ENCODE measurements at places on chromosomes 1 and 21.

GRCh38 chr21:26170471-26171257 is at the start of gene APP:
Gene APP, minus strand, starts transcription at chr21:26170770. Its CDS starts 150 bp downstream, at chr21:26170620.
- peak; percentile 87 for DNase-seq

GRCh38 chr21:35281956-35282355 is 232.9 kb upstream of the RUNX1 start:
- no peak for DNase-seq

- no peak for DNase-seq
Measured at GRCh38 chr1:63155437-63155836, 166.9 kb upstream of the FOXD3 start.

DNA sequence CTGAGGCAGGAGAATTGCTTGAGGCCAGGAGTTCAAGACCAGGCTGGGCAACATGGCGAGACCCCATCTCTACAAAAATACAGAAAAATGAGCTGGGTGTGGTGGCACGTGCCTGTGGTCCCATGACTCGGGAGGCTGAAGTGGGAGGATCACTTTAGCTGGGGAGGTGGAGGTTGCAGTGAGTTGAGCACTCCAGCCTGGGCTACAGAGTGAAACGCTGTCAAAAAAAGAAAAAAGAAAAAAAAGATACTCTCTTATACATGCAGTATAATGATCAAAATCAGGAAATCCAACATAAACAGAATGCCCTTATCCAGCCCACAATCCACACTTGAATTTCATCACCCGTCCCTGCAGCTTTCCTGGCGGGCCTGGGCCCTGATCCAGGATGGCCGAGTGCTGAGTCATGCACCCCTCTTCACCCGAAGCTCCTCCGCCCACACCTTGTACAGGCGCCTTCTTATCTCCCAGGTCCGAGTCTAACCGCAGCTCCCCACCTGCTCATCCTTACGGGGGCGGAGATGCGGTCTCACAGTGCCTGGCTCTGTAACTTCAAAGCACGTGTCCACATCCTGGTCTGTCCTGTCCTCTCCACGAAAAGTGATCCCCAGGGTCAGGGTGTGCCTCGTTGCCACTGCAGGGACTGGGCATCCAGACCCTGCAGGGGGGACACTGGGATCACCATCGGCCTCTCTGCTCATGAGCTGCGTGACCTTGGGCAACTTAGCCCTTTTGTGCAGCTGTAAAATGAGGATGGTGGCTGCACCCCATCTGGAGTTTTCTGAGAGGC is 120.2 kb upstream of the SLC45A1 start:
- no peak for DNase-seq

GRCh38 chr1:38892976-38893375 is 11.6 kb upstream of the GJA9 start:
- DNase-seq: no peak

GRCh38 chr1:156500543-156500792 is at the start of gene MEF2D:
Gene MEF2D, minus strand, starts transcription at chr1:156500775. Its CDS starts 17,483 bp downstream, at chr1:156483292.
- no peak for DNase-seq

- DNase-seq: no peak
Measured at GRCh38 chr1:31781138-31781755, 17.1 kb upstream of the ADGRB2 start.

DNA sequence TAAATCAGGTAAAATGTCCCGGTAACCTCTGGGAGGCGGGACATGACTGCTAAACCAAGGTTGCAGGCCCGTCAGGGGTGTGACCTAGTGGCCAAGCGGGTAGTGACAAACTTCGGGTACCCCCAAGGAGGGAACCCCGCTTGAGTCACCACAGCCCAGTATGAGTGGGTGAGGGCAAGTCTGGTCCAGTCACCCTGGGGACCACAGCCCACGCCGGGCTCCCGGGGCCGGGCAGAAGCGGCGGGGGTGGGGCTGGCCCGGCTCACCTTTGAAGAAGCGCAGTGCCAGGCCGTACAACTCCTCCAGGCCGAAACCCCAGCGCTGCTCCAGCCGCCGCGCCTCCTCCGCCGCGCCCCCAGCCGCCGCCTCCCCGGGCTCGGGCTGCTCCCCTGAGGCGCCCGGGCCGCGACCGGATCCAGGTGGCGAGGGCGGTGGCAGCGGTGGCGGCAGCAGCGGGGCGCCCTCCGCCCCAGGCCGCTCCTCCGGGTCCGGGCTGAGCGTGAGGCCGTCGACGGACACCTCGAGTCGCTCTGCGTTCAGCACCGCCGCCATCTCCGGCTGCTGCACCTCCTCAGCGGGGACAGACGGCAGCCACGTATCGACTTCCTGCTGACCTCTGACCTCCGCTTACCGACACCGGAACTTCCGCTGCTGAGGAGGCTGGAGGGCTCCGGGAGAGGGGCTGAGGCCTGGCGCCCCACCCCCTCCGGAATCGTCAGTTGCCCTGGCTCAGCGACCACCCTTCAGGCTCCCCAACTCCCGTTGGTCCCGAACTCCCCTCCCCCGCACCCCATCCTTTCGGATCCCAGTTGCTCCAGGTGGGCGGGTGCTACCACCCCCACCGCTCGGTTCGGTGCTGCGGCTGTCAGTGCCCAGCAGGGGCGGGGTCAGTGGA is at the start of gene ACBD3:
TSS of gene ACBD3 (minus strand) at position 618 of the 895 bp plus-strand sequence. CDS start at position 552, 66 bp downstream.
- peak; percentile 85 for DNase-seq

- no peak for DNase-seq
Measured at GRCh38 chr1:203907901-203908300, 46.5 kb downstream of the SNRPE start.

GRCh38 chr1:110673805-110674336 is 869 bp downstream of the KCNA3 start:
- DNase-seq: no peak

DNA sequence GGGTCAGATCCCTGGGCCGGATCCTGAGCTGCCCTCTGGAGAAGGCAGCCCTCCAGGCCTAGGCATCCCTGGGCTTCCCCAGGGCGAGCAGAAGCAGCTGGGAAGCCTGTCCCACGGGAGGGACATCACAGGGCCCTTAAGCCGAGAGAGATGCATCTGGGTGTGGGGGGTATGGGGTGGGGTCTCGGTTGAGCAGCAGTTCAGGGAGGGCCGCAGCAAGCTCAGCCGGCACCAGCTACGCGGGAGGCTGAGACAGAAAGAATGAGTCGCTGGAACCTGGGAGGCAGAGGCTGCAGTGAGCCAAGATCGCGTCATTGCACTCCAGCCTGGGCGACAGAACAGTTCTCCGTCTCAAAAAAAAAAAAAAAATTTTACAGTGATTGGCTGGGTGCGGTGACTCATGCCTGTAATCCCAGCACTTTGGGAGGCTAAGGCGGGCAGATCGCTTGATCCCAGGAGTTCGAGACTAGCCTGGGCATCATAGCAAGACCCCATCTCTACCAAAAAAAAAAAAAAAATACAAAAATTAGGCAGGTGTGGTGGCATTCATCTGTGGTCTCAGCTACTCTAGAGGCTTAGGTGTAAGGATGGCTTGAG is 37.7 kb downstream of the RRP1 start:
- DNase-seq: no peak

GRCh38 chr1:48876330-48876785 is 99.7 kb upstream of the BEND5 start:
- no peak for DNase-seq

DNA sequence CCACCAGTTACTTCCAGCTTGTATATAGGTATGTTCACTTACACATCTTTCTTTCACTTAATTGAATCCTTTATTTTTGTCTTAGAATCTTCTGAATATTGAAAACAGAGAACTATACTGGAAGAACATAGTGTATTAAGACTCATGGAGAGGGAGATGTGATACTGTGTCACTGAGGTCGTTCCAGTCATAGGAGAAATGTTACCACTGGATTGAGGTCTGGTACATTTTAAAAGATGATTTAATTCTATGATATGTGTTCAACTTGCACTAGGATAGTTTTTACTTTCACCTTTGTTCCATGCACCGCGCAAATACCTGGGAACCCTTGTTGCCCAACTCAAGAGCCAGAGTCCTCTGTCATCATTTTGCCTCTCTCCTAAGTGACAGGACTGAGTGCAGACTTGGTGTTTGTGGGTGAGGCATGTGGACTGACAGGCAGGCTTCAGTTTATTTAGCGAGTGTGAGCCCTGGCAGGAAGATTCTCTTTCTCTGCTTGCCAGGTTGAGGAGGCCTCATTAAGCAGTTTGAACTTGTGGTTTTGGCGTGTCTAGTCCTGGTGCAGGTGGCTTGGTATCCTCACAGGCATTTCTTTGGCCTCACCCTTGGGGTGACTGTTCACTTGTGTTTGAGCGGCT is 63.7 kb downstream of the DYRK1A start:
- no peak for DNase-seq

DNA sequence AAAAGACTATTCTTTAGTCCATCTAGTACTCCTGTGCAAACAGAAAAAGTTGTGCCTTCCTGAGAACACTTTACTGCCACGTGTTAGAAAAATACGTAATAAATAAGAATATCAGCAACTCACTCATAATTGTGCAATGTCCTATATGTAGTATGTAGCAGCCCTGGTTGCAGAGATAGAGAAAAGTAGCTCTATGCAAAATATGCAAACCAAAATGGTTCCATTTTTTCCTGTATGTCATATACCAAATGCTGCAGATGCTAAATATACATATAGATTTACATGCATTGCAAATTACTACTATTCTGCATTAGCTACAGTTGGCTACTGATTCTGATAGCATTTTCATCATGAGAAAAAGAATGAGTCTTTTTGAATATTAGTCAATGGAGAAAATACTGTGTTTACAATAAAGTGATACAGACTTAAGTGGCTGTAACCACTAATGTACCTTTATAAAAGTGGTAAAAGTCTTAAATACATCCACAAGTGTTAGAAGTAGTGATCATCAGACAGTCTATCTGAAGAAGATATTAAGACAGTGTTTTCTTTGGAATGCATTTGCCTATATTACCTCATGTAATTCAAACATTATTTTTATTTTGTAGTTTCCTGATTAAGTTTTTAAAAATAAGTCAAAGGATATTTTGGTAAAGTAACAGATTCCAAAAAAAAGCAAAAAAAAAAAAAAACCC is 19.8 kb downstream of the NME7 start:
- no peak for DNase-seq

- peak; percentile 3 for DNase-seq
Measured at GRCh38 chr1:245807306-245807705, 652.5 kb downstream of the KIF26B start.

DNA sequence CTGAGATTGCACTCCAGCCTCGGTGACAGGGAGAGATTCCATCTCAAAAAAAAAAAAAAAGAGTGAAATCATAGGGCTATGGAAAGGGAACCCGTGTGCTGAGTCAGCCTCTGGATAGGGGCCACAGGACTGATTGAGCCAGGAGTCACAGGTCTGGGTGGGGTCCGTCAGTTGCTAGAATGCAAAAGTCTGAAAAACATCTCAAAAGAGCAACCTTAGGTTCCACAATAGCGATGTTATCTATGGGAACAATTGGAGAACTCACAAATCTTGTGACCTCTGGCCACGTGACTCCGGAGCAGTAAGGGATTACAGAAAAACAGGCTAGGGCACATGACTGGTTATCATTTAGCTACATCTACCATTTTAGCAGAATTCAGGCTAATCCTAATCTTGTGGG is 32.8 kb upstream of the GREM2 start:
- no peak for DNase-seq

DNA sequence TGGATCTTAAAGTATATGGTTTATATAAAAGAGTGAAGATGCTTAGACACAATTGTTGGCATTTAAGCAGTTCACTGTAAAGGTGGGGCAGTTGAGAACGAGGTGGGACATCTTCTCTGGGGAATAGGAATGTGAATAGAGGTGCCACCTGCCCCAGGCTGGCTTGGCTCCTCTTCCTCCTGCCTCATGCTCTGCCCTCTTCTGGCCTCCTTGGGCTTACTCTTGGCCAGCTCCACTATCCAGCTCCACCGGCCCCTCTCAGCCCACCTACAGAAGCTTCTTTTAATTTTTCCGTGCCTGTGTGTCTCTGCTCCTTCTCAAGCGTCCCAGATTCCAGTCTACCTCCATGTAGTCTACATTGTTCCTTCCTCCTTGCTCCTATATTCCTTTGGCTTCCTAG is 122.1 kb downstream of the NUF2 start:
- no peak for DNase-seq

DNA sequence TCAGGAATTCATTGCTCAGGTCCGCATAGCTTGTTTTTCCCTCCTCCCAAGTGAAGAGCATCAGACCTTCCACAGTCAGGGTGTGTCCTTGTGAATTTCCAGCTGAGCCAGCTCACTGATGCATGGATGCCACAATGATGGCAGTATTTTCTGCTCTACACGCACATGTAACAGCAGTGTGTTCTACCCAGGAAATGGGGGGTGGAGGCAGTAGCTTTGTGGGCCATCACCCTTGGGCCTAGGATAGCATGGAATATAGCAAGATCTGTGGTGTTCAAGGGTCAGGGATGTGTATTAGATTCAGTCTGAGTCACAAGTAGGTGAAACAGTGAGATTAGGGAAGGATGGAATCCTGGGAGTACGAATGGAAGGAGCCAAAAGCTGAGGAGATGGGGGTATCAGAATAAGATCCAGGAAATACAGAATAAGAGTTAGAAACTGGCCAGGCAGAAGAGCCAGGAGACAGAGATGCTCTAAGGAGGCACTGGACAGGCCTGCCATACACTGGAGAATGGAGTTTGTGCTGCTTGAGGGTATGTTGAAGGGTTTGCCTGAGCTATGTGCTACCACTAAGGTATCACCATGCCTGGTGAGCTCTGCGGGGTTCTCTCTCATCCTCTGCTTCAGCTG is 90.6 kb upstream of the CNIH3 start:
- DNase-seq: no peak

DNA sequence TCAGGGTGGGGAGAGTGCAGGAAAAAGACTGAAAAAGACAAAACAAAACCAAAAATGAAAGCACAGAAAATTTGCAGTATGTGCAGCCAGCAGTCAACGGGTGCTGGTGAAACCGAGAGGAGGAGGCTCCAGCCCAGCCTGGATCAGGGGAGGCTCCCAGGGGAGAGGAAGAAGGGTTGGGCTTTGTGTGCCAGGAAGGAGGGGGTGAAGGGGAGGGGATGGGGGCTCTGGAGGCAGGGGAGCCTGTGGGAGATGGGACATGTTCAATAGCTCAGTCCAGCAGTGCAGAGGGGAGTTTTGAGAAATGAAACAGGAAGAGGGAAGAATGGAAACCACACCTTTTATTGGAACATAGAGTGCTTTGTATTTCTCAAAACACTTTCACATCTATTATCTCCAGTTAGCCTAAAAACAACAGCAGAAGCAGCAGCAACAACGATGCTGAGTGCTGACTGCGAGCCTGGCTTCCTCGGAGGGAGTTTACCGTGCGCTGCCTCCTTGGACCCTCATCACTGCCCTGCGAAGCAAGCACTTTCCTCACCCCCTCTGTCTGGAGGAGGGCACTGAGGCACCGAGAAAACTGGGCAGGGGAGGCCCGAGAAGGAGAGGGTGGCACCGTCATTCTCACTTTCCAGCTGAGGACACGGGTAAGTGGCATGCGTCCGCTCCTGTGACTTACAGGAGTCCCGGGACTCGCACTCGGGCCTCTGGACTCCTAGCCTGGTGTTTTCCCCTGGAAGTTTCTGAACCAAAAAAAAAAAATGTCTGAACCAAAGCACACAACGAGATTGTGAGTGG is 62.9 kb downstream of the MDM4 start:
- DNase-seq: peak; percentile 23

All from CD4-positive, alpha-beta T cell treated with Interleukin-10 for 1 hour (primary cell).